ENCODE measurements at places on chromosomes 6 and 20. TPM values are rescaled to one million over a fixed set of nuclear protein-coding genes. Genes with fewer than 3 reads are reported as not detected.

Gene HEBP2
- 47.7 TPM for total RNA-seq

Gene NTSR1
- total RNA-seq: 0.65 TPM

Gene TRIM15
- not detected for total RNA-seq

Gene FERMT1
- total RNA-seq: 0.65 TPM

Gene BCKDHB
- total RNA-seq: 12.3 TPM

Gene RAET1L
- total RNA-seq: not detected

Gene HLA-DRB1
- total RNA-seq: 2.3 TPM

Gene MKKS
- 4.4 TPM for total RNA-seq

Gene IL17A
- not detected for total RNA-seq

Gene RBBP8NL
- not detected for total RNA-seq

Gene TMEM74B
- 0.32 TPM for total RNA-seq

Gene SLC44A4
- 0.32 TPM for total RNA-seq

Gene MARCKS
- 150 TPM for total RNA-seq

Gene LPA
- total RNA-seq: not detected

Gene SEL1L2
- total RNA-seq: not detected

Gene HSD17B8
- total RNA-seq: 12.3 TPM

Gene FBXO5
- total RNA-seq: 20.8 TPM

Gene TBPL1
- total RNA-seq: 23.1 TPM

Gene TINAG
- 0.32 TPM for total RNA-seq

Gene ARMH2
- total RNA-seq: not detected

Gene CGA
- total RNA-seq: not detected

Gene ZNF76
- total RNA-seq: 15.2 TPM

Gene TRIM40
- not detected for total RNA-seq

Gene CLIC5
- total RNA-seq: not detected

Gene TTLL9
- total RNA-seq: not detected

Gene TMEM244
- total RNA-seq: not detected

Gene MRPS18B
- 55.5 TPM for total RNA-seq

Gene CLDN20
- total RNA-seq: not detected

Gene RAET1E
- total RNA-seq: 0.46 TPM

Gene PSORS1C2
- not detected for total RNA-seq

Gene NKAIN4
- total RNA-seq: not detected

Gene CDK5RAP1
- 33.1 TPM for total RNA-seq

Gene PRR18
- total RNA-seq: not detected

Gene C6orf15
- total RNA-seq: not detected

Gene ENPP5
- total RNA-seq: not detected

Gene IMPG1
- under 0.01 TPM for total RNA-seq

Gene MAP7
- total RNA-seq: 0.32 TPM

Gene ABHD16B
- not detected for total RNA-seq

Gene KIAA1755
- 0.30 TPM for total RNA-seq

Gene SIRPB2
- total RNA-seq: 3.0 TPM

Gene ROS1
- not detected for total RNA-seq

Gene THBD
- total RNA-seq: 32.7 TPM

Gene GPR63
- total RNA-seq: not detected

Gene PET117
- 18.4 TPM for total RNA-seq

Gene MRS2
- 31.3 TPM for total RNA-seq

Gene CRISP2
- not detected for total RNA-seq

Gene NKAIN2
- not detected for total RNA-seq

Gene SLCO4A1
- total RNA-seq: 3.6 TPM

Gene PMEPA1
- 19.2 TPM for total RNA-seq

Gene IBTK
- total RNA-seq: 59.6 TPM

Gene FABP7
- total RNA-seq: not detected

Gene OOEP
- not detected for total RNA-seq

Gene VNN1
- under 0.01 TPM for total RNA-seq

Gene VTA1
- total RNA-seq: 50.8 TPM

Gene ADRM1
- total RNA-seq: 149 TPM

Gene METTL24
- not detected for total RNA-seq

Gene BPIFA1
- not detected for total RNA-seq

Measured in epithelial cell of umbilical artery (primary cell).